SK-MEL-5 (cell line): ENCODE measurements at places on chromosomes 11 and 22. TPM values are rescaled to one million over a fixed set of nuclear protein-coding genes. Genes with fewer than 3 reads are reported as not detected.

Gene MRGPRF
- total RNA-seq, result 0.11 and 0.61 TPM in 2 replicates

Gene APOA5
- total RNA-seq, result not detected in 2 replicates

Gene FXYD2
- not detected in 2 replicates for total RNA-seq

Gene PPARA
- 10.6 and 12.2 TPM in 2 replicates for total RNA-seq

Gene FOXRED2
- total RNA-seq, result 12.9 and 15.2 TPM in 2 replicates

Gene ZNF215
- 5.5 and 6.1 TPM in 2 replicates for total RNA-seq

Gene RNH1
- 178 and 180 TPM in 2 replicates for total RNA-seq

Gene KRTAP5-8
- 0.26 TPM in 1 of 2 replicates, not detected in the other for total RNA-seq

Gene MAPK8IP2
- total RNA-seq, result 18.8 and 20.0 TPM in 2 replicates

Gene HSPB2
- not detected in 2 replicates for total RNA-seq

Gene ADM2
- 1.1 and 2.4 TPM in 2 replicates for total RNA-seq

Gene IFT27
- total RNA-seq, result 18.9 and 20.2 TPM in 2 replicates

Gene TRPC6
- total RNA-seq, result not detected in 2 replicates

Gene C11orf21
- not detected in 2 replicates for total RNA-seq

Gene SPI1
- total RNA-seq, result not detected in 2 replicates

Gene SMIM38
- 0.11 and 0.13 TPM in 2 replicates for total RNA-seq

Gene GRM5
- total RNA-seq, result 0.05 TPM in 2 replicates

Gene KRTAP5-1
- total RNA-seq, result not detected in 2 replicates

Gene MMP12
- total RNA-seq, result not detected in 2 replicates

Gene SAA4
- total RNA-seq, result not detected in 2 replicates

Gene SERPINH1
- total RNA-seq, result 21.5 and 21.6 TPM in 2 replicates

Gene OLFML1
- not detected in 2 replicates for total RNA-seq

Gene GUCY1A2
- total RNA-seq, result 0.27 and 0.34 TPM in 2 replicates

Gene SNX32
- 0.08 and 0.18 TPM in 2 replicates for total RNA-seq

Gene SMIM35
- not detected in 2 replicates for total RNA-seq

Gene B4GALNT4
- 1.1 and 1.4 TPM in 2 replicates for total RNA-seq

Gene DAGLA
- 0.98 and 1.1 TPM in 2 replicates for total RNA-seq

Gene SCN4B
- total RNA-seq, result not detected in 2 replicates

Gene AAMDC
- total RNA-seq, result 6.5 and 7.3 TPM in 2 replicates

Gene KCNJ11
- total RNA-seq, result not detected in 2 replicates

Gene SLC22A25
- not detected in 2 replicates for total RNA-seq

Gene SMARCB1
- 71.1 and 78.4 TPM in 2 replicates for total RNA-seq

Gene C11orf42
- not detected in 2 replicates for total RNA-seq

Gene SGSM1
- total RNA-seq, result 0.03 TPM in 1 of 2 replicates, not detected in the other

Gene TEAD1
- 55.0 and 68.3 TPM in 2 replicates for total RNA-seq

Gene NPTXR
- 2.0 and 2.4 TPM in 2 replicates for total RNA-seq

Gene DNAJB7
- total RNA-seq, result not detected in 2 replicates

Gene C11orf86
- not detected in 2 replicates for total RNA-seq

Gene CCDC89
- 1.2 and 1.4 TPM in 2 replicates for total RNA-seq

Gene BATF2
- total RNA-seq, result 0.43 and 0.45 TPM in 2 replicates

Gene RIC3
- total RNA-seq, result 0.34 and 2.6 TPM in 2 replicates

Gene HBG1
- not detected in 2 replicates for total RNA-seq

Gene TBX1
- 0.08 TPM in 1 of 2 replicates, not detected in the other for total RNA-seq

Gene ZP1
- total RNA-seq, result not detected in 2 replicates

Gene PAX6
- 0.13 and 0.98 TPM in 2 replicates for total RNA-seq

Gene MUC5AC
- total RNA-seq, result not detected in 2 replicates

Gene TMEM151A
- total RNA-seq, result 1.8 and 2.9 TPM in 2 replicates

Gene CRYBB3
- total RNA-seq, result 0.24 TPM in 1 of 2 replicates, not detected in the other

Gene CTR9
- total RNA-seq, result 19.3 and 21.4 TPM in 2 replicates

Gene SAA1
- total RNA-seq, result 0.40 TPM in 1 of 2 replicates, not detected in the other

Gene TMEM86A
- total RNA-seq, result 5.0 and 5.3 TPM in 2 replicates

Gene MAP6
- 0.08 TPM in 1 of 2 replicates, not detected in the other for total RNA-seq
